ENCODE measurements at places on chromosomes 3 and 15.

DNA sequence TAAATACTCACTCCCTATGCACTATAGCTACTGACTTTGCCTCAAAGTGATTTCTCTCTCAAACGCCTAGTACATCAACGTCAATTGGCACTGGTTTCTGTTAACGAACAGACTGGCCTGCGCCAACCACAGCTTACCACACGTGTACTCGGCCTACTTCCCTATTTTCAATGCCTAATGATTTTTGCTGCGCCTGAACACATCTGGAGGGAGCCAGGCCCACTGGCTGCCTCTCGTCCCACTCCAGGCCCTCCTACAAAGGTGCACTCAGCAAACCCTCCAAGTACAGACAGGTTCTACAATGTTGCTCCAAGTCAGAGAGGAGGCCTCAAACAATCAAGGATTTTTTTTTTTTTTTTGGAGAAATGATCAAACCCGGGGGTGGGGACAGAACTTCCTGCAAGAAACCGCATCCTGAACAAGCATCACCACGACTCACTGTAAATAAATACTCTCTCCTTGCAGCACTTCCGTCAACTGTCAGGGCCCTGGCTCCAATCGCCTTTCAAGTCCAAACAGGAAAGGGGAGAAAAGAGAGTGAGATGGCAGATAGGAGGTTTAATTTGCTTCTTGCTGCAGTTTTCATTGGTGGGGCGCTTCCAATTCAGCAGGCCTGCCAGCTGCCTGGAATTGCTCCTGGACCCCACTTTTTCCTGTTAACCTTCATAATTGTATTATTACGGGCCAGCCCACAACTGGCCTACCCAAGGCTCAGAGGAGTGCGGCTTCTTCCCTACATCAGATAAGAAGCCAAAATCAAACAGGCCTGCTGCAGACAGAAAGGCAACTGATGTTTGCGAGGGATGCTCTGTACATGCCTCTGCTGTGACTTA lies 139.3 kb downstream of the FOXP1 start:
- DNase-seq = peak; percentile 81

- DNase-seq = no peak
These were observed 199.5 kb upstream of the WNT5A start for GRCh38 chr3:55686426-55687254.

DNA sequence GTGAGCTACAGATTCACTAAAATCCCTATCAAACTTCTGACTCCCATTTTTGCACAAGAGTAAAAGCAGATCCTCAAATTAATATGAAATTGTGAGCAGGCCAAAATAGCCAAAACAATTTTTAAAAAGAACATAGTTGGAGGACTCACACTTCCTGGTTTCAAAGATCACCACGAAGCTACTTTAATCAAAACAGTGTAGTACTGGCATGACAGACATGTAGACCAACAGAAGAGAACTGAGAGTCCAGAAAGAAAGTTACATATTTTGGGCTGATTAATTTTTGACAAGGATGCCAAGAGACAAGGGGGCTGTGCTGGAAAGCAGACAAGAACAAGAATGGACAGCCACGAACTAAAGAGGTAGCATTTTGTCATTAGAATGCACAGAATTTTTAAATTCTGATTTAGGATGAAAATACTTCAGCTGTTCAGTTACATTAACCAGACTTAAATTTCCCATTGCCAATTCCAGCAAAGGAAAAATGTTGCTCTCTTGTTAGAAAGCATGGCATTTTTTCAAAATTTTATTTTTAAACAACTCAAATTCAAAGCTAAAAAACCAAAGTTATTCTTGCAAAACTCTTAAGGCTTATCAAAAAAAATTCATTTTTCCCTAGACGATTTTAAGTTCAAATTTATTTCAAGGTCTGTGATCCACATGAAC lies 14.0 kb downstream of the RYK start:
- no peak for DNase-seq

GRCh38 chr3:175564363-175564762 lies 705.2 kb downstream of the NAALADL2 start:
- DNase-seq = no peak

DNA sequence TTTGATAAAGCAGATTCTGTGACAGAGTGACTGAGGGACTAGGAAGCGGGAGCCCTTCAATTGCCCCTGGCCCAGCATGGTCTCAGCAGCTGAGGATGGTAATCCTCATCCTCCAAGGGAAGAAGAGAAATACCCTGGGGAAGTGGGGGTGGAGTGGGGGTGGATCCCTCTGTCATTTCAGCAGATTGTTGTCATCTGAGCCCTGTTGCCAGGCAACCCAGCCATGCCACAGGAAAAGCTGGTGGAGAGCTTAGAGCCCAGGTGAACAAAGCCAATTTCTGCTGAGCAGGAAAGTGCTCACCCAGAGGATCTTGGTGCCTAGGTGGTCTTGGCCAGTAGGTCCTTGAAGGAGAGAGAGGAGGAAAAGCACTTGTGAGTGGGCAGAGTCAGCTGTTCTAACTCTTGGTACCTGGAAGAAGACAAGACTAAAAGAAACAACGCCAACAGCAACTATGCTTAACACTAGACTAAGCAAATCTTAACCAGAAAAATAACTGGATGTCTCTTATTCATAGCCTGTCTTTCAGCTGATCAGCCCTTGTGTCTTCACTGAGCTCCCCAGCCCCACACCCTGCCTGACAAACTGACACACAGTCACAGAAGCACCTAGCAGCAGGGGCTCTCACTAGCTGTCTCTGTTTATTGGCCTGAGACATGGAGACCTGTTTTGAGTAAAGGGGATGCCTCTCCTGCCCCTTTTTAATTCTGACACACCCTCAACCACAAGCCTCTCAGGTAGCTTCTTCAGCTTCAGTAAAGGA lies 40.1 kb upstream of the DCLK3 start:
- DNase-seq = no peak

Measured in CD4-positive, alpha-beta T cell treated with Interferon gamma for 1 hour (primary cell).